ENCODE measurements at places on chromosomes 4 and X.

GRCh38 chrX:137748827-137749226, 182.9 kb downstream of the ZIC3 start:
- DNase-seq, result no peak

DNA sequence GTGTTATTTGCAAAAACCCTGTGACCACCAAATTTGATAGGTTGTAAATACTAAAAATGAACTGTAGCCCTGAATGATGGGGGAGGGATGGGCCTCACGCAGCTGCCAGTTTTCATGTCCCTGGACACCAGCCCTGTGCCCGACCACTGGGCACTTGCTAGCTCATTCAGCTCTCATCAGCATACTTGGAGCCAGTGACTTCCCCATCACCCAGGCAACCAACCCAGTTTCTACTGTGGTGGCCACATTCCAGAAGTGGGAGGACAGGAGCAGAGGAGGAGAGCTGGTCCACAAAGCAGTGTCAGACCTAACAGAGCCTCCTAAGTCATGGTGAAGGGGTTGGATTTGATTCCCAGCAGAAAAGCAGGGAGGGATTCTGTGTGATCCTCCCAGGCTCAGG, 128.2 kb downstream of the CPEB2 start:
- DNase-seq, result no peak

DNA sequence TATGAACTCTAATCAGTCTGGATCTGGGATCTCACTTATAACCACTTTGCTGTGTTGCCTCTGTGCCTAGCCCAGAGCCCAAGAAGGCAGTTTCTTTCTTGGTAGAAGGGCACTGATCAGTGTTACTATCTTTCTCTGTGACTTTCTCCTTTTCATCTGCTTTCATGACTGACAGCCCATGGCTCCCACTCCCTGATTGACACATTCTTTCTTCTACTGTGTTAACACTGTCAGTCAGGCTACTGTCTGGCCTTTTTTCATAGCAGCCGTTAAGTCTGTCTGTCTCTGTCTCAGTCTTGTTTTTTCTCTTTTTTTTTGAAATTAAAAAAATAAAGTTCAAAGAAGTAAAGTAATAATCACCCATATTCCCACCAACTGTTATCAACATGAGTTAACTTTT, 210.6 kb downstream of the GPC3 start:
- no peak for DNase-seq

DNA sequence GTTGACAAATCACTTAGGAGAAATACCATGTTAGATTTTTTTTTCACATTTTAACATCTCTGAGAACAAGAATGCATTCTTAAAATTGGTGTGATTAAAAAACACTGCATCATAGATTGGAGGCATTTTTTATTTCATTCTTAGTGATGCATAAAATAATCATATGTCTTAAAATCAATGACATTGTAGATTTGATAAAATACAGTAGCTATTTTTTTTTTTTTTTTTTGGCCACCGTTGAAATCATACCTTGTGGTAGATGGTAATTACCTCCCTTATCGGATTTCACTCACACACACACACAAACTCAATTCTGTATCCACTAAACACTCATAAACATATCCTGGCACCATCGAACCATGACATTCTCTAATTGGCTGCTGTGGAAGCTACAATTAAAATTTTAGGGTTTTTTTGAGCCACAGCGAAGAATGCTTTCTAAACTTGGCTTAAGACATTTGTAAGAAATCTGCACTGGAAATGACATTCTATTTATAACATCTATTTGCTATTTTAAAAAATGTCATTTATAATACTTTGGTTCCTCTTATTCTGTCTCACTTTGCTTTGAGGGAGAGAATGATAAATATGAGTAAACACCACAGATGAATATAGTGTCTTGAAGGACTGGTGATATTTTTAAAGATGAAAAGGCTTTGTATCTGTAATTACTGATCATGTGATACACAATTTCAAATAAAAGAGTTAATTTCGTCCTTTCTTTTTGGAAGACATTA, 60.1 kb downstream of the CCSER1 start:
- no peak for DNase-seq

GRCh38 chrX:11886745-11887144, 128.7 kb downstream of the MSL3 start:
- DNase-seq, result no peak

- DNase-seq, result no peak
These were observed 233.9 kb downstream of the ARAP2 start for GRCh38 chr4:36010397-36010929.

GRCh38 chr4:130210864-130211263, 1114.9 kb downstream of the C4orf33 start:
- DNase-seq, result no peak

Measured in breast epithelium (tissue), 4 donors.